Ovary (tissue), 10 donors: ENCODE measurements at places on chromosomes 7 and 10.

GRCh38 chr10:2953495-2953894, 113.9 kb upstream of the PFKP start:
- no peak for DNase-seq

GRCh38 chr10:7153750-7154149, 257.1 kb downstream of the SFMBT2 start:
- no peak for DNase-seq

- DNase-seq, result no peak
These were observed 45.2 kb downstream of the VPS41 start for GRCh38 chr7:38863601-38864291.

DNA sequence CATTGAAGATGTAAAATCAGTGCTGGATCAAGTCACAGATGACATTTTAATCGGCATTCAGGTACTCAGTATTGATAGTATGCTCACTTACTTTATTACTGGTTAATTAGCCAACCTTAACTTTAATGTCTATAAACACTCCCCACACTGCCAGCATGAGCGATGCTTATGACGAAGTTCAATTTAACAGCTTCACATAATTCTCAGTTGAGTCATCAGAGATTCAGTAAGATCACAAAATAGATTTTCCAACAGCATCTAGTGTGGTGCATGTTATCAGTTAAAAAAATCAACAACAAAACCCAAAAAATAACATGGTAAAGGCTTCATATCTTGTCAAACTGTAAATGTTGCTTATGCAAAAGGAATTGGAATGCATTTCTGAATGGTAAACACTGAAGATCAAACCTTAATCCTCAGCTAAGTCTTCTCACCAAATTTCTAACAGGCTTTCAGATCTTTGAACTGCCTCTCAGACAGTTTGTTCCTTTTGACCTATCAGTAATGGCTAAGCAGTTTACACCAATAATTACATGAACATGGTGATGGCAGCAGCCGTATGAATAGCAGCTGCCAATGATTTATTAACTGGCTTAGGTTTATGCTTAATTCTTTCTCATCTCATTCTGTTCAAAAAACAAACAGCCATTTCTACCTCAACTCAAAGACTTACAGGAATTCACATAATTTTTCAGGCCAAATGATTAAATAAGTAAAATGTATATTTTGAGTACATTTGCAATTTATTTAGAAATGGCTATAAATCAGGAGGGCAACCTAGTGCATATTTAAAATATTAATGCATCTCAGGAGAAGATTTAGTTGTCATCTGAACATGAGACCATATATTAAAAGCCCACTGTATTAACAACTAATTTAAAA, 98.5 kb downstream of the CABCOCO1 start:
- DNase-seq, result no peak

DNA sequence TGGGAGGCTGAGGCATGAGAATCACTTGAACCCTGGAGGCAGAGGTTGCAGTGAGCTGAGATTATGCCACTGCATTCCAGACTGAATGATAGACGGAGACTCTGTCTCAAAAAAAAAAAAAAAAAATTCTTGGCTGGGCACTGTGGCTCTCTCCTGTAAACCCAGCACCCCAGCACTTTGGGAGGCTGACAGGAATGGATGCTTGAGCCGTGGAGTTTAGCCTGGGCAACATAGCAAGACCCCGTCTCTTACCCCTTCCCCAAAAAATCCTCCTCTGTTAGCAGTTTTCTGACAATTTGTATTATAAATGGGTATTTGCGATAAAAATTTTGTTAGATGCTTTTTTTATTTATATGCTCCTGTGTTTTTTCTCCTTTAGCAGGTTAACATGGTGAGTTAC, 11.0 kb downstream of the SAMD8 start:
- no peak for DNase-seq
